Right lung (tissue), 10 donors: ENCODE measurements at places on chromosomes 3 and 15. TPM values are rescaled to one million over a fixed set of nuclear protein-coding genes. Genes with fewer than 3 reads are reported as not detected.

SLC38A3 gene
- 7.0 TPM for polyA plus RNA-seq

- no peak for DNase-seq
Observed at GRCh38 chr3:168431491-168431890, 335.8 kb upstream of the GOLIM4 start.

GRCh38 chr3:86653661-86654205 is 337.2 kb downstream of the VGLL3 start:
- DNase-seq, result no peak

NR2E3 gene
- 0.77 TPM for polyA plus RNA-seq

MASP1 gene
- polyA plus RNA-seq, result 5.8 TPM
